ENCODE measurements at places on chromosomes 2 and 18. TPM values are rescaled to one million over a fixed set of nuclear protein-coding genes. Genes with fewer than 3 reads are reported as not detected.
A peak's percentile ranks its signal among the peaks of the same experiment; 100 is the strongest.

GRCh38 chr18:77101410-77102258 is 30.9 kb downstream of the MBP start:
- ATAC-seq = peak; percentile 85

- ATAC-seq = no peak
Observed at GRCh38 chr2:176157499-176158185, 535 bp downstream of the HOXD3 start.

The ST8SIA5 gene
- 0.27 TPM for total RNA-seq

DNA sequence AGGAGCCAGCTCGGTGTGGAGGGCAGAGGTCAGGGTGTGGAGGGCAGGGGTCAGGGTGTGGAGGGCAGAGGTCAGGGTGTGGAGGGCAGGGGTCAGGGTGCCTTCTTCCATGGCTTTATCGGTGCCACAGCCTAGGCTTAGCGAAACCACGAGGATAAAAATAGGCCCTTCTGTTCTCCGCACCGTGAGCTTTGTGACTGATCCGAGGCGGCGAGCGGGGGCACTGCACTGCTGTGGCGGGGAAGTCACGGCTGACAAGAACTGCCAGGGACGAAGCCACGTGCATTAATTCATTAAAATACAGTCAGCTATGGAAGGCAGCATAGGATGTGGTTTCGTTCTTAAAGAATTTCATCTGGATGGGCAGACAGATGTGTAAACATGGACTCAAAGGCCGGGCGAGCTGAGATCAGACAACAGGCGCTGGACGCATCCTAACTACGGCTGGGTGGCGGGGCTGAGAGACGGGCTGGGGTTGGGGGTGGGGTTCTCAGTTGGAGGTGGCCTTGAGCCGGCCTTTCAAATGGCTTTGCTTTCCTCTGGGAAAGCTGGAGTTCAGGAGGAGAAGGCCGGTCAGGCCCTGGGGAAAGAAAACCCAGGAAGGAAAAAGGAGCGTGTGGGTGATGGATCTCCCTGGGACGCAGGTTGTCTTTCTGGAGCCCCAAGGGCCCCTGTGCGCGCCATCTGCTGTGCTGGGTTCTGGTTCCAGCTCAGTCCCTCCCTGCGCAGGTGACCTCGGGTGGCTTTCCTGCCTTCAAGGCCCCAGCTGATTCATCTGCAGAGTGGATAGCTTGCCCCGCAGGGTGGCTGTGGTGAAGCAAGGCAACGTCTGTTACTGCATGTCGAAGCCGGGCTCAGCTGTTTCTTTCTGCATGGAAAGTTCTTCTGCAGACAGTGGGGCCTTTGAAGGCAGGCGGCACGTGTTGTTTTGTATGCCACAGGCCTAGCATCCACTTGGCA is 958 bp upstream of the ALLC start:
- no peak for ATAC-seq

The CPLX4 gene
- not detected for total RNA-seq

Data from gastroesophageal sphincter (tissue), 4 donors.